Suppressor macrophage treated with lipopolysaccharide for 1 hour (primary cell): ENCODE measurements at places on chromosomes 5 and 9.

- peak; percentile 24 for DNase-seq
Observed at GRCh38 chr5:91379246-91379913, 3.7 kb downstream of the ARRDC3 start.

- no peak for DNase-seq
Observed at GRCh38 chr5:179237770-179238627, 107.3 kb downstream of the ADAMTS2 start.

DNA sequence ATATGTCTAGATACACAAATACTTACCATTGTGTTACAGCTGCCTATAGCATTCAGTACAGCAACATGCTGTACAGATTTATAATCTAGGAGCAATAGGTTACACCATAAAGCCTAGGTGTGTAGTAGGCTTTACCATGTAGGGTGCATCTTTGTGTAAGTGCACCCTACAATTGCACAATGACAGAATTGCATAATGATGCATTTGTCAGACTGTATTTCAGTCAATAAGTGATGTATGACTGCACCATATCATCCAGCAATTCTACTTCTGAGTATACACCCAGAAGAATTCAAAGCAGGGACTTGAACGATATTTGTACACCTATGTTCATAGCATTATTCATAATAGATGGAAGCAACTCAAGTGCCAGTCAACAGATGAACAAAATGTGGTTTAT is 100.4 kb upstream of the SLC44A1 start:
- peak; percentile 76 for DNase-seq

GRCh38 chr9:111895996-111896941 is at the start of gene UGCG:
Gene UGCG (plus strand): TSS chr9:111896814. CDS start chr9:111897216, 402 bp downstream.
- DNase-seq: peak; percentile 98

DNA sequence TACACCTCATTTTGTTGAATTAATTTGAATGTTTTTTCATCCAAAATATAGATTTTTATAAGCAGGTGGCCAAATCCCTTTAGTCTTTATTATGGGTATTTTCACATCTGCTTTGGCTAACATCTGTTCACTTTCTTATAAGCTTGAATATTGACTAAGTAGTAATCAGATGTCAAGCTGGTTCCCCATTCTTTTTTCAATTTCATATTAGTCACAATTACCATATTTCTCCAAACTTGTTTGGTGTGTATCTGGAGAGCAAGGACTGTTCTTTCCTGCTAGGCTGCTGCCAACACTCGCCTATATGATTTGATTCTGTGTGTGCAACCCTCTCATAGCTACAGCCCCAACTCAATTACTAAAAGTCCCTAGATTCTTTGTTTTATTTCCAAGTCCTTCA is 608.5 kb downstream of the PSAT1 start:
- no peak for DNase-seq

DNA sequence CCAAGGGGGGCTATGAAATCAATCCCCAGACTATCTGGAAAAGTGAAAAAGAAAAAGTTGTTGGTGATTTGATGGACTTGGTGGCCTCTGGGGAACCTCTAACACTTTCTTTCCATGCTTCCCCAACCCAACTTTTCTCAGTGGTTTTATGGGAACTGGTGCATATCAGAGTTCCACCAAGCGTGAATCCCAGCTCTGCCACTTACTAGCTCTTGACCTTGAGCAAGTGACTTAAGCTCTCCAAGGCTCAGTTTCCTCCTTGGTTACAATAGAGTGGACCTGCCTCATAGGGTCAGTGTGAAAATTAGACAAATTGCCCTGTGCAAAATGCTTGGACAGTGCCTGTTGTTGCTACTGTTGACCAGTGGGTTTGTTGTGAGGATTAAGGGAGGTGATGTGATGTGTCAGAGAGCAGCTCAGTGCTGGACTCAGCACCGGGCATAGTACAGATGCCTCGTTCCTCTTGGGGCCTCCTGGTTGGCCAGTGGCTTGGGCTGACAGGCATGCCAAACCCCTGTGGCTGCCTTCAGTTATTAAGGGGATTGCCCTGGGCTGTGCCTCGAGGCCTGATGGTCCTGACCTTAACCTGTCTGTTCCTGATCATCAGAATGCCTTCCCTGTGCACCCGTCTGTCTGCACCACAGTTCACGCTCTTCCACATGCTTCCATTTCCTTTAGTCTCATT is 49.3 kb downstream of the COL15A1 start:
- DNase-seq: no peak

DNA sequence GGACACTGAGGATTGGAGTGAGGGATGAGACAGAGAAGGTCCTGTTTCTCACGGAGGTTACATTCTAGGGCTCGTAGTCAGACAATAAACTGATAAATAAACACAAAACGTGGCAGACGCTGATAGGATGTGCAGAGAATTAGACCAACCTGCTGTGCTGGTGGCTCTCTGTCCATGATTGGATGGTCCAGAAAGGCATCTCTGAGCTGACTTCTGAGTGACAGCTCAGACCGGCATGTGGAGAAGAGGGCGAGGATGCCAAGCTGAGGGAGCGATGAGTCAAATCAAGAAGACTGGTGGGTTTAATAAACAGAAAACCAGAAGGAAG is 132.3 kb upstream of the TAF11L2 start:
- no peak for DNase-seq

GRCh38 chr9:79592726-79593493 is 21.1 kb downstream of the TLE4 start:
- DNase-seq: peak; percentile 47

GRCh38 chr9:133993635-133994253 is 1.6 kb upstream of the VAV2 start:
- DNase-seq: no peak

- no peak for DNase-seq
Observed at GRCh38 chr5:44178414-44178813, 210.8 kb downstream of the FGF10 start.

- no peak for DNase-seq
Observed at GRCh38 chr9:39588500-39589137, 233.2 kb downstream of the SPATA31A1 start.

DNA sequence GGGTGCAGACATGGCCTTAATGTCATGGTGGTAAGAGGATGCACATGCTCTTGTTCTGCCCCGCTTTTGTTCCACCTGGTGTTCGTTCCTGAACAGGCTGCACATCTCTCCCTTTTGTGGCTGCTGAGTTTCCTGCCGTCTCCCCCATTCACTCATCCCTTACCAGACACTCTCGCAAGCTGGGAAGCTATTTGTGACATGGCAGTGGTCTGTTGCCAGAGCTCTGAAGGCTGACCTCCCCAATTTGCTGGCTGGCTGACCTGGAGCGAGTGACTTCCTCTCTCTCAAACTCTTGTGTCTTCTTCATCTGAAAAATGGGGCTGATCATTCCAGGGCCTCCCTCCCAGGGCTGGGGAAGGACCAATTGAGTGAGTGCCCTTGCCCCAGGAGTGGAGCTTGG is 35.9 kb downstream of the HRH2 start:
- no peak for DNase-seq

DNA sequence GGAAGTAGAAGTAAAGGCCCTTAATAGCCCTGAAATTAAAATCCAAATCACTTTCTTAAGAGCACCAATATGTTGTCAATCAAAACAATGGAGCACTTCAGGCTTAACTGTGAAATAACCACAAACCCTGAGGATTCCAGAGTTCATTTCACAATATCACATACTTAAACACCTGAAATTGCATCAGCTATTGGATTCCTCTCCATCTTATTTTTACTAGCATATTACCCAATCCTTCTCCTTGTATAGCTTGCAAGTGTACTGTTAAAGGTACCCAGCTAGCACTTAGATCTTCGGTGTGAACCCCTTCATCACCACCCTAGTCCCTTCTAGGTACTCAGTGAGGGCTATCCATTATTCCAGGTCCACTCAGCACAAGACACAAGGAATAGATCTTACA is 287.3 kb downstream of the EFNA5 start:
- DNase-seq: no peak

GRCh38 chr9:87685871-87686519 is 39.9 kb upstream of the CTSL start:
- DNase-seq: peak; percentile 61

DNA sequence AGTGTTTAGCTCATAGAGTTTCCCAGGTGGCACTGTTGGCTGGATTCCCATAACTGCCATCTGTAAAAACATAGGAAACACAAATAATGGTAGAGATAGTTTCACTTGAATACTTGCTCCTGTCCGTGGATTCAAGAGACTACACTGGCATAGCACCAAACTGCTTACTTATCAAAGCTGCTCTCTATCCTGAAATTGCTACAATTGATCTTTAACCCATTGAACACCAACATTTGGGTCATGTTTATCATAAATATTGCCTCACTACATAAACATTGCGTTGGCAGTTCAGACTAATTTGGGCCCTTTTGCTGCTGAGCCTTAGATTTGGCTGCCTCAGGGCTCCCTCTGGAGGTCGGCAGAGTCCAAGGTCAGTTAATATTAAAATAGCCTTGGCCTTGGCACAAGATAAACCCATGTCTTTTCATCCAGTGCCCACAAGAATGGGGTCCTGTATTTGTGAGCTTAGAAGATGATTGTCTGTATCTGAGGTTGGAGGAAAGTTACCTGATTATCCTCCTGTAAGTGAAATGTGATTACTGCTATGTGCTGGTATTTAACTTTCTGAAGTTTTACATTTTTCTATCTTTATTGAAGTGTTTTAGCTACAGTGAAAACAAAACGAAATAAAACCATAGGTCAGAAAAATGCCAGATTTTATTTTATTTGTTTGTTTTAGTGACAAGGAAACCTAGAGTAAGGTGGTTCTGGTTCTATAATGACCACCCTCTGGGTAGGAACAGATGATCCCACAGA is 4.0 kb upstream of the RANBP3L start:
- DNase-seq: peak; percentile 76

- no peak for DNase-seq
Observed at GRCh38 chr5:2993771-2994170, 242.3 kb upstream of the IRX2 start.

DNA sequence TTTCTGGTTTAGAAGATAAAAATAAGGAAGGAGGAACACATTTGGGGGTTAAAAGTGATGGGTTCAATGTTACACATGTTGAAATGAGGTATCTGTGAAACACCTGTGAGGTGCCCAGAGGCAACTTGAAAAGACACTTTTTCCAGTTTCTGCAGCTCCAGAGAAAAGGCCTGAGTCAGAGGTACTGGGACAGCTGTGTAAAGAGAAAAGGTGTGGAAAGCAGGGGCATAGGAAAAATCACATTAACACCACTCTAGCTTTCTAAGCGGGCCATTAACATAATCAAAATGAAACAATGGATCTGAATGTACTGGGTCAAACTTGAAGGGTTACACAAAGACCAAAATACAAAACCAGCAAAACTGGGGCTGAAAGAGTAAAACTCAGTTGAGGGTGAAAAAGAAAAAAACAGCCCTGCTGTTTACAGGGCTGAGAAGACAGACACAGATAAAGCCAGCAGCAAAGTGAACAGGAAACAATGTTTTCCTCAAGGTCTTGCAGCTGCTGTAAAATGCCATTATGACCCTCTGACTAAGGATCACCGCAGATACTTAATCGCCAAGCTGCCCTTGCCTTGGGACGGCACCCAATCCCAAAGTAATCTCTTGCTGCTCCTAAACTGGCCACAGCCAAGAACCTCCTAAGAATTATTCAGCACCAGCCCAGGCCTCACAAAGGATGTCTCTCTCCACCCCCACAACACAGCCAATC is 104.7 kb downstream of the DROSHA start:
- DNase-seq: no peak

GRCh38 chr5:139121120-139121519 is 77.0 kb downstream of the SIL1 start:
- DNase-seq: no peak

GRCh38 chr5:41415242-41415641 is 95.2 kb downstream of the PLCXD3 start:
- DNase-seq: no peak
